ENCODE measurements at places on chromosomes 5 and 9.
A peak's percentile ranks its signal among the peaks of the same experiment; 100 is the strongest.

- no peak for DNase-seq
These were observed 86.2 kb upstream of the SMC5 start for GRCh38 chr9:70172532-70172931.

GRCh38 chr5:175797521-175798038, 73.8 kb upstream of the CPLX2 start:
- no peak for DNase-seq

DNA sequence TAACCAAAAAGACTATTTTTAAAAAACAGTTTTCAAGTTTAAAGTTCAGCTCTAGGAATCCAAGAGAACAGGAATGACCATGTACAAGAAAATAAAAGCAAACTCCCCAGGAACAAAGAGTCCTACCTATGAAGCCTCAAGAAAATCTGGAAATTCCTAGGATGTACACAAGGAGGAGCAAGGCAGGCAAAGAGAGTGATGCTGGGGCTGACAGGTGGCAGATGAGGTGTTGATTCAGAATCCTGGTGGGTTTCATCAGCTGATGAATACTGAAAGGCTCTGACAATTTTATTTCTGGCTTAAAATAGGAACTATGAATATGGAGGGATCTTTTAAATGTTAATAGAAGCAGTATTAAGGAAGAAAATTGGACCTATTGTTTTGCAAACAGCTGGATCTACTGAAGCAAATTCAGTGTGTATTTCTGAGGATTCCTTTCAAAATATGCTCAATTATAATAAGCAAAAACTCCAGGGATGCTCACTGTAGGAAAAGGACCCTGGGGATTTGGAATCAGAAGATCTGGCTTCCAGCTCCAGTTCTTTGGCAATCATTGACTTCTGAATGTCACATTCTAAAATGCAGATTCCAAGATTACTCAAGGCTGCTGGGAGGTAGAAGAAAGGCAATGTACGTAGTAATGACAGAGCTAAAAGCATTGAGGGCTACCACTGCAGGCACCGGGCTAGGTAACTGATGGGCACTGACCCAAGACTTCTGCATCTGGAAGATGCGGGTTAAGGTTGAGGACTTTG, 28.0 kb upstream of the SH3RF2 start:
- no peak for DNase-seq

DNA sequence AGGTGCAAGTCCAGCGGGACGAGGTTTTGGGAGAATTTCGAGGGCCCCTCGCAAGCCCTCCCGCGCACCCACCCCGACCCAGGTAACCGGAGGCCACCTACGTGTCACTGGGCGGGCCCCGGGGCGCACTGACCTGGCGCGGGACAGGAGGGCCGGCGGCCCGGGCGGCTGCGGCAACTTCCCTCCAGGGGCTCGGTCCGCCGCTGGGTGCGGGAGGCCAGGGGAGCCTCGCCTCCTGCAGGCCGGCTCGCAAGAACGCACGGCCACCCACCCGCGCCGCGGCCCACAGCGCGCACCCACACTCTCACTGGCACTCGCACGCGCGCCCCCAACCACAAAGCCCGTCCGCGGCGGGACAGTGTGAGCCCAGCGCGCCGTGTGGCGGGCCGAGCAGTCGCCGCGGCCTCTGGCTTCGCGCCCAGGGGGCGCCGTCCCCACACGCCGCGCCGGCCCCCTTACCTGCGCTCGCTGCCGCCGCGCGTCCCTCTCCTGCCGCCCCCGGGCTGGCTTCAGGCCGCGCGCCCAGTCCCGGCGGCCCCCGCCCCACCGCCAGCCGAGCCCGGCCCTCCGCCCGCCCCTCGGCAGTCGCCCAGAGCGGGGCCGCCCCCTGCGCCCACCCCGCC, 451 bp downstream of the LPAR1 start:
- DNase-seq, result no peak

DNA sequence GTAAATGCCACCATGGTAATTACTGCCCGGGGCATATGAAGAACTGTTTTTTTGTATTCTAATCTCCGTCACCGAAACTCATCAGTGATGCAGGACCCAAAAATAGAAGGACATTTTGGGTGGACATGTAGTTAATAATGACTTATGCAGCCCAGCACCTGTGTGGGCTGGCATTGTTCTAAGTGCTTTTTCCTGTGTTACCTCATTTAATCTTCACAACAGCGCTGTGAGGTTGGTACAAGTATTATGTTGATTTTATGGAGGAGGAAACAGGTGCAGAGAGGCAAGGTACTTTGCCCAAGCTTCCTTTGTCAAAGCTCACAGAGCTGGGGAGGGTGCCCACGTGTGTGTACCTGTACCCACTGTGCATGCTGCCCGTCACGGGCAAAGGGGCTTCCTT, 58.4 kb downstream of the DAPK1 start:
- no peak for DNase-seq

- no peak for DNase-seq
These were observed 866.5 kb upstream of the DMAC1 start for GRCh38 chr9:8666060-8666459.

GRCh38 chr9:89623925-89624420, 19.2 kb downstream of the GADD45G start:
- DNase-seq, result no peak

- DNase-seq, result no peak
These were observed 337.8 kb downstream of the DEPDC1B start for GRCh38 chr5:60362158-60362557.

GRCh38 chr5:157778121-157778805, 34.8 kb downstream of the LSM11 start:
- DNase-seq, result no peak

DNA sequence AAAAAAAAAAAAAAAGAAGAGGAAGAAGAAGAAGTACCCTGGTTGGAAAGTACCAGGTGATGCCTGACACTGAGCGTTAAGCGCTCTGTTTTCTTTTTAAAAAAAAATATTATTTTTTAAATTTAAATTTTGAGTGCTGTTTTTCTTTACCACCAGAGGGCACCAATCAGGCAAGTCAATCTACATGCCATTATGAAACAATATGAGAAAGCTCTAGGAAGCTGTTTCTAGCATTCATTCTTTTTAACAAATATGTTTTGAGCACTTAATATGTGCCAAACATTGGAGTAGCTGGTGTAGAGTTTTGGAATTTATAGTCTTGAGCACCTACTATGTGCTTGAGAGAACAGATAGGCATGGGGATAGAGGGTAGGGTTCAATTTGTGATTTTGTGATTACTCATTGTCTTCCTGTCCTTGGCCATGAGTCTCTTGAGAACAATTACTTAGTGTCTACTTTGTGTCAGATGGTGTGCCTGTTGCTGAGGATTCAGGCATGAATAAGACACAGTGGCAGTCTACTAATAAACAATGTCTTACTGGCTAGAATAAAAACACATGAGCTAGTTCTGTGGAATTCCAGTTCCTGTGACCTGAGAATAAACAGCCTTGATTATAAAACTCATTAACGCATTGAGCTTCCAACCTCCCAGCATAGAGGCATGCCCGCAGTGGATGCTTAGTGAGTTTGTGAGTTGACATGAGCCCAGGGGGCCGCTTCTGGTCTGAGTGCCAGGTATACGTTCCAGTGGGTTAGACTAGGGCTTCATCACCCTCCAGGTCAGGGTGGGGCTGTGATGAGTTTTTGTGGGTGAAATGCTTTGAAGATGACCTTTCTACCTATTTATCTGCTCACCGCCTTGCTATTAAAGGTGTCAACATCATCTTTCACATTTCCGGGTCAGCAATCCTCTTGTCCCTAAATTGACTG, 3.0 kb upstream of the UBE2R2 start:
- no peak for DNase-seq

- no peak for DNase-seq
These were observed 273.2 kb downstream of the GADD45G start for GRCh38 chr9:89878003-89878411.

GRCh38 chr5:175873088-175873454, 1.7 kb downstream of the CPLX2 start:
- no peak for DNase-seq

DNA sequence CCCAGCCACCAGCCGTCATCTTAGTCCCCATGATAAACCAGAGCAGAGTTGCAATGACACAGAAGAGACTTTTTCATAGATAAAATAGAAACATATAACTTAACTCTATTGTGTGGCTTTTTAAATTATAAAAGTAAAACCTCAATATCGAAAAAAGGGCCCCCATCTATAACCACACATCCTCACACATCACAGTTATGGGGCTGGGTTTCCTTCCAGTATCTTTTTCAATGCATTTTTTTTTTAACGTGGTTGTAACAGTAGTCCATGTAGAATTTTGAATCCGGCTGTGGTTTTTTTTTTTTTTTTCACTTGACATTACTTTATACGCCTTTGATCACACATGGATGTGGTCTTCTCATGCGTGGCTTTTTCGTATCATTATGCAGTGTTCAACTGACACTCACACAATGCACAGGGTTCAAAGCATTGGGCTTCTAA, 77.4 kb downstream of the CFAP77 start:
- no peak for DNase-seq

DNA sequence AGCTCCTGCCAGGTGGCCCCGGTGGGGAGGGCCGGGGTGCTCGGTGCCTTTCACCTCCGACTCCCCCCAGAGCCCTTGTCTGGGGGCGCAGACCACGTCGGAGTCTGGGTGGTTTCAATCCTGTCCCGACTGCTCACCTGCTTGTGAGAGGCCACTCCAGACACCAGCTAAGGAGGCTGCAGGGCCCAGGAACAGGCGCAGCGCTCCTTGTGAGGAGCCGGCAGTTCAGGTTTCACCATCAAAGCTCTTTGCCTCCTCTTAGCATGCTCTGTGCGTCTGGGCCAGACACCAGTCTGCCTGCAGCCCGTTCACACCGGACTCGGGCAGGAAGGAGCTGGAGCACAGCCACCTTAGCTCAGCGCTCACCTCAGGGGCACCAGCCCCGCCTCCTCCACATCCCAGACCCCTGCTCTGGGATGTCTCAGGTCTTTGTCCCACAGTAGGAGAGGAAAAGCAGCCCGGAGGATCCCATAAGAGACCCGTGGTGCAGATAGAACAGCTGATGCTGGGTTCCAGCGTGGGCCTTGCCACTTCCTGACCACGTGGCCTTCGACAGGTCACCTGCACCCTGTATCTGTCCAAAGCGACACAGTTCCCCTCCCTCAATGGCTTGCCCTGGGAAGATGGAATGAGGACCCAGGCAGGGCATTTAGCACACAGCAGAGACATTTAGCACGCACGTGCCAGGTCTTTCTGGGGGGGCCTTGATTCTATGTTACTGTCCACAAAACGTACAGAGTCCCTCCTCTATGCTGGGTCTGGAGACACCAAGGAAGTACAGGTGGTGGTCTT, 106.2 kb upstream of the LMX1B start:
- no peak for DNase-seq

- peak; percentile 39 for DNase-seq
These were observed 47.0 kb upstream of the PLIN2 start for GRCh38 chr9:19174127-19174912.

DNA sequence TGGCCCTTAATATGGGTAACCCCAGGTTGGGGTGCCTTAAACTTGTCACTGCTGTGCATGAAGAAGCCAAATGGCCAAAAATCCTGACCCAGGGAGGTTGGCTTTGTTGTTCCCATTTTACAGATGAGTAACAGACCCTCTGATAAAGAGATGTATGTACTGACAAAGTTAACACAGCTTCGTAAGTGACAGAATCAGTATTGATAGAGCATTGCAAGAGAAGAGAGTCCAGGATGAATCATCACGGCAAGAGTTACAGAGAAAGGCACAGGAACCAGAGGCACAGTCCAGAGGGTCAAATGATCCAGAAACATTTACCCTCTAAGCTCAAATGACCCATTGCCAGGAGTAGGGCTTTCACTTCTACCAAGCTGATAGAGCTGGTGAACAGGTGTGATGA, 103.8 kb upstream of the SMC2 start:
- no peak for DNase-seq

DNA sequence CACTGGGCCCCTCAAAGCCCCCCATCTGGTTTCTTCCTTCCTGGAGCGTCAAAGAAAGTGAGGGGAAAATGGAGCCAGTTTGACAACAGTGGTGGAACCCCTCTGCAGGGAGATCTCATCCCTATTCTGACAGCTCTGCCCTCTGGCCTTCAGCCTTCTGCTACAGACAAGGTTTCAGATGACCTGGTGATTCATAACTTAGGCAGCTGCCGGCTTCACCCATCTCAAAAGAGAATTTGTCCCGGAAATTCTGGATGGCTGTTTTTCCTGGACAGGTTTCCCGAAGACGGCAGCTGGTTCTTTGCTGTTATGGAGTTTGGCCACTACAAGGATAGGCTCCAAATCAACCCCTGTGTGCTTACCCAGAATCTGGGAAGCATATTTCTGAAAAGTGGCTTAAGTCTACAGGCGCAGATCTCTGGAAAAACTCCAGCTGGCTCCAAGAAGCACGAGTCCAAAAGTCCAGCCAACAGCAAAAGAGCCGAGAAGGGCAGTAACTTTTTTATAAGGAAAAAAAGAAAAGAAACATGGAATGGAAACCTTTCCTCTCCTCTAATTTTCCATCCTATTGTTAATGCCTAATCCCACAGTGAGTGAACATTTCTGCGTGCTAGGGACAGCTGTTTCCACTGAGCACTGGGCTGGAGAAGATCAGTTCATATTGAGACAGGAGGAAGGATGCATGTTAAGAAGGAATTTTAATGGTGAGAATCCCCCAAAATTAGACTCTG, 54.5 kb downstream of the ZNF366 start:
- DNase-seq, result peak; percentile 96

GRCh38 chr9:127556871-127557270, 55.2 kb upstream of the STXBP1 start:
- DNase-seq, result no peak

DNA sequence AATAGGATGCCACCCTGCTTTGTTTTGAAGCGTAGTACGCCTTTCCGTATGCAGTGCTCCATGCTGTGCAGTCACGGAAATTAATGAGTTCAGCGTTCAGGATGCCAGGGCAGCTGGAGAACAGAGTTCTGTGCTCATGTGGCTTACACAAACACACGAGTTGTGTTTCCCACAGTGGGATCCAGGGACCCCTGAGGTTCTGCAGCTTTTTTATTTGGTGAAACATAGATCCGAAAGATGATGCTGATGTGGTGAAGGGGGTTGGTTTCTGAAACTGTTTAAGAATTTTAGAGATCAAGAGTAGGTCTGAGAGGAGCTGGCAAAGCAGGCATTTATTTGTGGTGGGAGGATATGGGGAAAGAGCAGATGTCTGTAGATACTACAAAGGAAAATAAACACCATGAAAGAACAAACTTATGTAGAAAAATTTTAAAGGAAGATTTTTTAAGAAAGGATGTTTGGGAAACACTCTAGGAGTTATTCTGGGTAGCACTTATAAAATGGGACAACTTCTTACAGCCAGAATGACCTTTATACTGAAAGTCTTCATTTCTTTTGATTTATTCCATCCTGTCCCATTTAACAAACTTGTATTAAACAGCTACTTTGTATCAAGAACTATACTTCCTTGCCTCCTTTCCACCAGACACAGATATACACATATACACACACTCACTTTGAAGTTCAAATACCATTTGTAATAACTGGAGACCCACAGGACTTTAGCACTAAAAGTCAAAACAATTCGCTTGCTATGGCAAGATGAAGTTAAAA, 52.7 kb downstream of the ITGA1 start:
- DNase-seq, result no peak

DNA sequence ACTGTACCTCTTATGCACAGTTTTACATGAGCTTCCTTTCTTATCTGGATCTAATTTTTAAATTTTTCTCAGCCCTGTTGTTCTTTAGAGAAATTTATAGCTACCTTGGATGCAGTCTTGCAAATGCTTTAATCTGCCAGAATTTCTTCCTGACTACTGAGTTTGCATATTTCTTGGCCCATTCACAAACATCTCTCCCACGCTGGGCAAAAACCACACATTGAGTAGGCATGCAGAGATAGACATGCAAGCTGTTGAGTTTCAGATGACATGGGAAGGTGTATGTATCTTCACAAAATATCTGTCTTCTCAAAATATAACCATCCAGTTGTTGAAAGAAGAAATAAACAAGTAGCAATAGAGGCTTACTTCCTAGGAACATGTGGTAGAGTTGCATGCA, 101.2 kb downstream of the PARP8 start:
- no peak for DNase-seq

Data from forelimb muscle (tissue), 1 donor.